Renal cortical epithelial cell (primary cell): ENCODE measurements at places on chromosomes 4 and X. TPM values are rescaled to one million over a fixed set of nuclear protein-coding genes. Genes with fewer than 3 reads are reported as not detected.
A peak's percentile ranks its signal among the peaks of the same experiment; 100 is the strongest.

DNA sequence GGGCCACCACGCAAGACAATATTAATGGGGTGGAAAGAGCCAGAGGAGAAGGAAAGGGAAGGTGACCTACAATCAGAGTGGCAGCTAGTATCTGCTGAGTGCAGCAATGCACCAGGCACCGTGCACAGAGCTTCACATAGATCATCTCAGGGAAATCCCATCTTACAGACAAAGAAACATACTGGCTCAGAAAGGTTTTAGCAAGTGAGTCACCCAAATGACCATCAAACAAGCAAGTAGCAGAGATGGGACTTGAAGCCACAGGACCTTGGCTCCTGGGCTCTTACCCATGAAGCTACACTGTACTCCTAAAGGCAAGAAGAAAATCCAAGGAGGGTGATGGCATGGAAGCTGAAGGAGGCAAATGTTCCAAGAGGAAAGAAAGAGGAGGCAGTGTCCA lies 6.8 kb downstream of the ANXA5 start:
- peak; percentile 84 for DNase-seq

GRCh38 chrX:24341795-24342194 lies 18.6 kb upstream of the SUPT20HL1 start:
- peak; percentile 19 for DNase-seq

DNA sequence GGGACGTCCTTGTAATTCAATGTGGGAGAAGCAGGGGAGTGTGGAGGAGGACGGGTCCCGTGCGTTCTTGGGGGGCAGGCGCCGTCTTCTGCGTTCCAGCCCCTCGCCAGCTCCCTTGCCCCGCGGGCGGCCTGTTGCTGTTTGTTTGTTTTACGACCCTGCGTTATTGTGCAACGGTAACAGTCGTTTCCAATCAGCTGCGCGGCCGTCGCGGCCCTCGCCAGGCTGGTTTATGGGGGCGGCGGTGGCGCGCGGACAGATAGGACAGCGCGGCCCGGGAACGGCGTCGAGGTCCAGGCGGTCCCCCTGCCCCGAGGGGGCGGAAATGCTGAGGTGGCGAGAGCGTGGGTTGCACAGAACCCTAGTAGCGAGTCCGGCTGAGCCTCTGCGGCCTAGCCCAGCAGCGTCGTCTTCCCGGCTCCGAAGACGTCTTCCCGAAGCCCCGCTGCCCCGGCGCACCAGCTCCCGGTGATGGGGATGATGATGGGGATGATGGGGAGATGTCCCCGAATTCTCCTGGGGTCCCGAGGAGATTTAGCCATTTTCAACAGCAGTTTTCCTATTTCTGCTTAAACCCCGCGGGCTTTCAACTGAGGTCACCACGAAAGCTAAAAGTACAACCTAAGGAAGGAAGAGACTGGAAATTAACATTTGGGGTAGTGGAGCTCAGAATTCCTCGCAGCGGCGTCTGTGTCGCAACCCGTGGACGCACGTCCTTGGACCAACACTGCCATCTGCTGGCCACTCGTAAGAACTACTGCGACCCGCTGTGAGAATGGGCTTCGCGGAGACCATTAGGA lies 4.8 kb downstream of the PDGFRA start:
- peak; percentile 52 for DNase-seq

XAGE2 gene
- not detected in 2 replicates for total RNA-seq
